HS-5 (cell line): ENCODE measurements at places on chromosomes 11 and 22.
A peak's percentile ranks its signal among the peaks of the same experiment; 100 is the strongest.

DNA sequence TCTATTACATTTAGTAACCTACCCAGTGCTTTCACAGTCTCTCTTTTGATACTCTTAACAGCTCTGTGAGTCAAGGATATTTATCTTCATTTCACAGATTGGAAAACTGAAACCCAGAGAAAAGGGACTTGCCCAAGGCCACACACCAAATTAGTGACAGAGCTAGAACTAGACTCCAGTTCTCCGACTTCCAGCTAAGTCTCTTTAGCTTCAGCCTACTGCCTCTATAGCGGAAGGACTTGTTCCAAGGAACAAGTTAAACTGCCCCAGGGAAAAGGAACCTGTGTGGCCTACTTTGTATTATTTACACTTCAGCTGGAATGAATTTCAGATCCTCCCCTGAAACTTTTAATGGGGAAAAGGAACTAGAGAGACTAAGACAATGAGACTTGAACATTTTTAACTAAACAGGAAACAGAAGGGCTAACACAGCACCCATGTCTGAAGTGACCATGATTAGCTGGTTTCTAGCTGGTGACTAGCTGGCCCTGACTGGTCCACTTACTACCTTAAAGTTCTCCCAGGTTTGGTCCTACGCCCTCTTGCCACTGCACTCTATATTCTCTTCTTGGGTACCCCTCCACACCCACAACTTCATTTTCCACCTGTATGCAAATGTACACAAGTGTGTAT is 1.3 kb downstream of the LRRC51 start:
- DNase-seq = no peak

GRCh38 chr11:126598344-126599216 is 243.1 kb downstream of the ST3GAL4 start:
- no peak for DNase-seq

- DNase-seq = no peak
Measured at GRCh38 chr11:74818283-74818946, 69.8 kb downstream of the RNF169 start.

DNA sequence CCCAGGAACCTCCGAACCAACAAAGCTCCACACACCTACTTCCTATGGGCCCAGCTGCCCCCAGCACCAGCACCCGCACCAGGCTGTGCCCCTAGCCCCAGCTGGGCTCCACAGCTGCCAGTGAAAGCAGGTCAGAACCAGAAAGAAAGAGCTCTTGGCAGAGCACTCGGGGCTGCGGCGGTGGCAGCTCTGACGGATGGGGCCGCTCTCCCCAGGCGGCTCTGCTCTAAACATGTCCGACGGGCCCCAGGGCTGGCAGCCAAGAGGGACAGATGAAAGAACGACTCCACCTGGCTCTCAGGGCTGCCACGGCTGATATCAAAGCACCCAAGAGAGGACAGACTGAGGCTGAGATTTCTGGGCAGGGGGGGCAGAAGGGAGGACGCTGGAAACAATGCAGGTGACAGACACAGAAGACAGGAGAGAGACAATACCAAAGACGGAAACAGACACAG is 25.7 kb downstream of the LRFN4 start:
- no peak for DNase-seq

DNA sequence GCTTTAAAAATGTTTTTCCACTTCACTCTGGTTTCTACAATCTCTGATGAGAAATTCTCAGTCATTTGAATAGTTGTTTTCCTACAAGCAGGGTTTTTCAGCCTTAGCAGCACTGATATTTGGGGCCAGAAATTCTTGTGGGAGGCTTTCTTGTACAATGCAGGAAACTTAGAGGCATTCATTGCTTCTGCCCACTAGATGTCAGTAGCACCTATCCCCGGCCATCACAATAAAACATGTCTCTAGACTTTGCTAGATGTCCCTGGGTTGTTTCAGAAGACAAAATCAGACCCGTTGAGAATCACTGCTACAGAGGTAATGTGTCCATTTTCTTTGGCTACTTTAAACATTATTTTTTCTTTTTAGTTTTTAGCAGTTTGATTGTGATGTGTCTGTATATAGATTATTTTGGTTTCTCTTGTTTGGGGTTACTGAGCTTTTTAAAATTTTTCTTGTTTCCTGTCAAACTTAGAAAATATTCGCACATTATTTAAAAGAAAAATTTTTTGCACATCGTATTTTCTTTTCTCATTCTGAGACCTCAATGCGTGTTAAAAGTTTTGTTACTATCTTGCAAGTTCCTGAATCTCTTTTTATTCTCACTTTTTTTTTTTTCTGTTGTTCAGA is 60.8 kb upstream of the CCDC179 start:
- peak; percentile 8 for DNase-seq

GRCh38 chr11:132423266-132423665 is 1052.9 kb downstream of the NTM start:
- DNase-seq = no peak
